A549 treated with Mapracorat at 1 μM for 4 hours (cell line): ENCODE measurements at places on chromosomes 3 and 15. TPM values are rescaled to one million over a fixed set of nuclear protein-coding genes. Genes with fewer than 3 reads are reported as not detected.

Gene SPATA12
- total RNA-seq: 0.36 to 0.62 TPM (median 0.37 TPM) in 5 replicates

Gene WDR5B
- 2.5 to 3.7 TPM (median 3.4 TPM) in 5 replicates for total RNA-seq

Gene DNAJB11
- total RNA-seq: 50.5 to 55.3 TPM (median 53.2 TPM) in 5 replicates

Gene SERINC4
- 0.07 to 0.08 TPM in 2 of 5 replicates, not detected in the others for total RNA-seq

Gene PBRM1
- 10.6 to 15.6 TPM (median 15.1 TPM) in 5 replicates for total RNA-seq

Gene STRIT1
- not detected in 5 replicates for total RNA-seq

Gene ALAS1
- total RNA-seq: 44.1 to 50.3 TPM (median 48.7 TPM) in 5 replicates

Gene MRAS
- total RNA-seq: 7.7 to 10.5 TPM (median 10.3 TPM) in 5 replicates

Gene TEX55
- total RNA-seq: not detected in 5 replicates

Gene PAK2
- 32.1 to 44.0 TPM (median 38.9 TPM) in 5 replicates for total RNA-seq

Gene ANKRD63
- total RNA-seq: 0.15 to 0.40 TPM (median 0.32 TPM) in 4 of 5 replicates, not detected in the other

Gene ENTPD3
- 0.05 TPM in 1 of 5 replicates, not detected in the others for total RNA-seq

Gene IL17RB
- 0.75 to 1.2 TPM (median 0.86 TPM) in 5 replicates for total RNA-seq

Gene C2CD4B
- total RNA-seq: 0.14 to 0.41 TPM (median 0.19 TPM) in 5 replicates

Gene GPR160
- 1.6 to 2.0 TPM (median 1.9 TPM) in 5 replicates for total RNA-seq

Gene TIGIT
- not detected in 5 replicates for total RNA-seq

Gene PRSS50
- total RNA-seq: not detected in 5 replicates

Gene ANKUB1
- not detected in 5 replicates for total RNA-seq

Gene QTRT2
- total RNA-seq: 20.8 to 25.1 TPM (median 23.2 TPM) in 5 replicates

Gene SLC12A6
- total RNA-seq: 4.3 to 6.5 TPM (median 6.3 TPM) in 5 replicates

Gene ROBO2
- total RNA-seq: not detected in 5 replicates

Gene ITIH4
- 0.63 to 1.9 TPM (median 0.87 TPM) in 5 replicates for total RNA-seq

Gene SCN5A
- total RNA-seq: 0.38 to 1.9 TPM (median 0.57 TPM) in 5 replicates

Gene KBTBD13
- not detected in 5 replicates for total RNA-seq

Gene USF3
- total RNA-seq: 2.4 to 2.9 TPM (median 2.6 TPM) in 5 replicates

Gene RUBCN
- 8.0 to 10.2 TPM (median 8.6 TPM) in 5 replicates for total RNA-seq

Gene TRPC1
- 4.7 to 7.8 TPM (median 7.7 TPM) in 5 replicates for total RNA-seq

Gene COMMD2
- total RNA-seq: 29.1 to 39.1 TPM (median 35.1 TPM) in 5 replicates

Gene AHSG
- total RNA-seq: 0.08 to 0.11 TPM in 2 of 5 replicates, not detected in the others

Gene MORC1
- total RNA-seq: not detected in 5 replicates

Gene NPAP1
- not detected in 5 replicates for total RNA-seq

Gene FBXW12
- total RNA-seq: not detected in 5 replicates

Gene SLC22A14
- 0.06 to 0.07 TPM (median 0.07 TPM) in 3 of 5 replicates, not detected in the others for total RNA-seq

Gene ARPP21
- total RNA-seq: 0.05 to 0.32 TPM (median 0.13 TPM) in 3 of 5 replicates, not detected in the others

Gene GPR156
- 0.35 to 0.56 TPM (median 0.44 TPM) in 5 replicates for total RNA-seq

Gene P3H2
- total RNA-seq: 25.1 to 37.9 TPM (median 34.5 TPM) in 5 replicates

Gene PLA2G4D
- not detected in 5 replicates for total RNA-seq

Gene ZNF620
- total RNA-seq: 1.4 to 1.8 TPM (median 1.5 TPM) in 5 replicates

Gene CHRNA7
- 4.1 to 5.0 TPM (median 4.3 TPM) in 5 replicates for total RNA-seq

Gene AGBL1
- total RNA-seq: not detected in 5 replicates

Gene ADPGK
- 68.4 to 75.2 TPM (median 71.0 TPM) in 5 replicates for total RNA-seq

Gene TRPM1
- total RNA-seq: not detected in 5 replicates

Gene FAM227B
- total RNA-seq: 0.66 to 1.00 TPM (median 0.91 TPM) in 5 replicates

Gene CPNE9
- total RNA-seq: 0.15 to 0.31 TPM (median 0.17 TPM) in 3 of 5 replicates, not detected in the others
